ENCODE measurements at places on chromosomes 1 and 21. TPM values are rescaled to one million over a fixed set of nuclear protein-coding genes. Genes with fewer than 3 reads are reported as not detected.

GRCh38 chr1:202225131-202225530, 31.5 kb downstream of the LGR6 start:
- no peak for DNase-seq

DNA sequence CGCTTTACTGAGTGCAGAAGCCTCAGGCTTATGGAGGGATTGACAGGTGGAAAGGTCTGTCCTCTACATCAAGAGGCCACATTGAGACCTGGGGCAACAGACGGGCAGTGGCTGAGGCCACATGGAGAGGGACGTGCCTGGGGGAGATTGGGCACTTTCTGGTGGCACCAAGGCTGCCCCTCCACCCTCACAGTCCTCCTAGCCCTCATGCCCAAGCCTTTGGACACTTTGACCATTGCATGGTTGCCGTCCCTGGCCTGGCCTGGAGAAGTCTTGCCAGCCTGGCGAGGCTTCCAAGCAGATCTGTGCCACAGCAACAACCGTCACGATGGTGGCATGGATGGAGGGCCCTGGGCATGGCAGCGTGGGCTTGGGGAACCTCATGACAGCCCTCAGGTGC, 192.1 kb upstream of the VAMP3 start:
- no peak for DNase-seq

GRCh38 chr1:170461762-170462384, 70.1 kb upstream of the GORAB start:
- no peak for DNase-seq

GRCh38 chr21:36661511-36662309, 37.2 kb upstream of the SIM2 start:
- no peak for DNase-seq

GRCh38 chr1:213793482-213794067, 194.2 kb upstream of the PROX1 start:
- DNase-seq: no peak

GRCh38 chr1:109975718-109976117, 8.8 kb upstream of the AHCYL1 start:
- no peak for DNase-seq

DNA sequence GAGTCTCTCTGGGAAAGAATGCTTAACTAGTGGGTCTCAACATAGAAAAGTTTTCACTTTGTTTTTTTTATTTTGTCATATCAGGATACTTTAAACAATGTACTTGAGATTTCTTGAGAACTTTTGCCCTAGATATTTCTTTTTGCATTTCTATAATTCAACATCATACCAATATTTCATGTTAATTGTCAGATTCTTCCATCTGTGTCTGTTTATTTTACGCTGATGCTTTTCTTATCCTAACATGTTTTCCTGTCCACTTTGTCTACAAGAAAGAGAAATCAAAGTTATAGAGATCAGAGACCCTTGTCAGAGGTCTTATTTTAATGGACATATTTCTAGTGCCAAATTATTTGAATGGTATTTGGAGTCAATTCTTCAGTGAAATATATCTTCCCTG, 95.5 kb upstream of the B3GALT2 start:
- no peak for DNase-seq

Gene SLC6A17
- not detected for polyA plus RNA-seq

Gene PFKFB2
- 0.64 TPM for polyA plus RNA-seq

Gene C1orf185
- not detected for polyA plus RNA-seq

Gene GRHL3
- not detected for polyA plus RNA-seq

Gene KRTAP19-1
- polyA plus RNA-seq: not detected
